ENCODE measurements at places on chromosomes 5 and 9.

DNA sequence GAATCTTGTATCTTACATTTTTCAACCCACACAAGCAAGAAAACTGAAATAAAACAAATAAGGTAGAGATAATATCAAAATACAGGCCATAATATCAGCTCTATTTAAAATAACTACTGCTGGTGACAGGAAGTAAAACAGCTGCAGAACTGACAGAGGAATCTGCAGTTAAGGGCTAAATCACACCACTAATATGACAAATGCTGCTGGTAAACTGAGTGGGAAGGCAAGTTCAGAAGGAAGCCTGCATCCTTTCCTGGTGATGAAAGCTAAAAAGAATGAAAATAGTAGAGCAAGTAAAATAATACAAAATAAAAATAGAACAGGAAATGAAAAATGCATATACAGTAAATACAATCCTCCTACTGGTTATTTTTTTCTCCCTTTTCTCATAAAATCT, 1293.7 kb upstream of the C9orf72 start:
- no peak for DNase-seq

- DNase-seq = no peak
Observed at GRCh38 chr9:108874058-108874788, 12.2 kb downstream of the ACTL7A start.

DNA sequence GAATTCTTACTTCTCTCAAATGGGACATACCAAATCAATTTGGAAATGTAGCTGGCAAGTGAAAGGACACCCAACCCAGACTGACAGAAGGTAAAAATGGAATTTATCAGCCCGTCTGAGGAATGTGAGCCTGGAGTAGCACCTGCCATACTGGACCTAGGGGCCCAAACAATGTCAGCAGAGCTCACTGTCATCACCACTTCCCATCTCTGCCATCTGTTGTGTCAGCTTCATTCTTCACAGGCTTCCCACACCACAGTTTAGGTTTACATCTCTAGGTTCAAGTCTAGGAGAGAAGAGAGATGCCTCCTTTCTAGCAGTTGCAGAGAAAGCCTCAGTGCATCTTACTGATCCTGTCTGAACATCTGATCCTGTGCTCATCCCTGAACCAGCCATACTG, 222.4 kb downstream of the DOCK8 start:
- DNase-seq = no peak

DNA sequence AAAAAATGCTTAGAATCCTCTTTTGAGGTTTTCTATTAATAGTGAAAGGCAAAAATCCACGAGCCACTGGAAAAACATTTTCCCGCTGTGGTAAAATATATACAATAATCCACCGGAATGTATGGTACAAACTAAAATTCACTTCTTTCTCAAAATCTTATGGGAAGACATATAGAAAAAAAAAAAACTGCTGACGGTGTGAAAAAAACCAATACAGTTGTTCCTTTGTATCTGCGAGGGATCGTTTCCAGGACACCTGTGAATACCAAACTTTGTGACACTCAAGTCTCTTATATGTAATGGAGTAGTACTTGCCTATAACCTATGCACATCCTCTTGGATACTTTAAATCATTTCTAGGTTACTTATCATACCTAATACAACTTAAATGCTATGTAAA, 13.3 kb downstream of the DIRAS2 start:
- no peak for DNase-seq

- no peak for DNase-seq
Observed at GRCh38 chr5:174376056-174376455, 330.6 kb downstream of the NSG2 start.

- no peak for DNase-seq
Observed at GRCh38 chr5:1763548-1763911, 36.1 kb downstream of the MRPL36 start.

DNA sequence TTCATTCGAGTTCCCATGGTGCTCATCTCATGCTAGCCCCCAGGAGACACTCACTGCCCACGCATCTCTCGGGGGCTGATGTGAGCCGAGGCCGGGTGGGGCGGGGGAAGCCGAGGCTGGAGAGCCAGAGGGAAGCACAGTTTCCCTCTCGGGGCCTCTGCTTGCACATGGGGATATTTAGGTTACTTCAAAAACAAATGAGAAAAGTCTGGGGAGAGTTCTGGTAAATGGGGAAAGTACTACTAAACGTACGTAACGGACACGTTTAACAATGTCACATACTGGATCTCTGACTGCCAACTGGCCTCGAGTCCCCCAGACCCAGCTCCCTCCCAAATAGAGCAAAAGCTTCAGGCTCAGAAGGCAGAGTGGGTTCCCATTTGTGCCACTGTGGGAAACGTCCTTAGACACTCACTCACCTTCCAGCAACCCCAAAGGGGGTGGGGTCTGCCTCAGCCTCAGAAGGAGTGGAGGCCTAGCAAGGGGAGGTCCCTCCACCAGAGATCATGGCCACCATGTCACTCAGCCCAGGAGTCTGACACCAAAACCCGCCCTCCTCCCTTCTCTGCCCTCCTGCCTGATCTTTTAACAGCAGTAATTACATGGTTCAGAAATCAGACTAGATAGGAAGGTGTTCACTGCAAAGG, 33.8 kb upstream of the NTNG2 start:
- no peak for DNase-seq

GRCh38 chr5:77066184-77066583, 20.9 kb downstream of the ZBED3 start:
- no peak for DNase-seq

DNA sequence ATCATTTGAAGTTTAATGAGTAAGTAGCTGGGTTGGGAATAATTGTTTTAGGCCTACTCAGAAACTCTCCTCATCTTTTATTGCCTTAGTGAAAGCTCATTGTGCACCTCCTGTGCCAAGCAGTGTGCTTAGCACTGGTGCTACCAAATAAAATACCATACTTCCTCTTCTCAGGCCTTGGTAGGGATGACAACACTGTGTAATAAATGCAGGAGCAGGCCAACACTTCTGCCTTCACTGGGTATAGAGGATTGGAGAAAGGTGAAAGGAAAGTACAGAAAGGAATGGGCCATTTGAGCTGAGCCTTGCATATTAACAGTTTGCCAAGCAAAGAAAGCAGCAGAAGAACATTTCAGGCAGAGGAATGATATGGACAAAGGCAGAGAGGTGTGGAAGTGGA, 285.7 kb downstream of the NR3C1 start:
- DNase-seq = no peak

DNA sequence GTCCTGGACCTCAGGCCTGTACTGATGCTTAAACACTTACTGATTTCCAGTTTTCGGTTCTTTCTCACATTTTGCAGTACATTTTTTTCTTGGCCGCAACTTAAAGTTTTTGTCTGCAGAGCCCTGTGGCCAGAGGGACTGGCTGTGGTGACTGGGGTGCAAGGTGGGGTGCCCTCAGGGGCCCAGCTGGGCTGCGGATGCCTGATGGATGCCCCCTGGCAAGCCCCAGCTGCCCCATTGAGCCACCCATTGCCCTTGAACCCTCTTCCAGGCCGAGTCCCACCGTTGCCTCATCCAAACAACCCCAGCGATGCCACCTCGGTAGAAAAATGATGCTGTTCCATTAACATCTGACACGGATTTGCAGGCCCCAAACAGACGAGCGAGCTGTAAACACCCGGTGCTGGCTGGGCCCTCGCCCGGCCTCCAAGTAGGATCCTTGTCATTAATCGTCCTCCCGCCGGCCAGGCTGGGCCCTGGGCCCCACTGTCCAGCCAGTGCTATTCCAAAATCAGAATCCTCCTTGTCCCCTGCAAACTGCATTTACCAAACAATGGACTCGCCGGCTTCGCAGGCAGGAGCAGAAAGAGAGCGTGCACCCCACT, 107.9 kb downstream of the PHF2 start:
- no peak for DNase-seq

DNA sequence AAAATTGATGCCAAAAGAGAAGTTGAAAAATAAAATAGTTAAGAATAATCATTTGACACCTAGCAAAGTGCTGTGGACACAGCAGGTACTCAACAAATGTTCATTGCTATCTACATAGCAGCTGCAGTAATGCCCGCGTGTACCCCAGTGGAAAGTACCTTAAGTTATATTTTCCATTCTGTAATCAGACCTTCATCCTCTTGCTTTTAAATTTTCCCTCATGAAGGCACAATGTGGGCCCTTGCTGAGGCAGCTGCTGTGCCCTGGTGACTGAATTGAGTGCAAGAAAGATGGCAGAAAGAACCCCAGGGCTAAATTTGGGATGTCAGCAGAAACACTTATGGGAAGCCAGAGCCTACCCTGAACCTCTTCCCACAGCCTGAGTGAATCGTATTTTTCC, 65.9 kb downstream of the CYFIP2 start:
- no peak for DNase-seq

GRCh38 chr9:113953531-113953930, 77.4 kb downstream of the ZNF618 start:
- no peak for DNase-seq

DNA sequence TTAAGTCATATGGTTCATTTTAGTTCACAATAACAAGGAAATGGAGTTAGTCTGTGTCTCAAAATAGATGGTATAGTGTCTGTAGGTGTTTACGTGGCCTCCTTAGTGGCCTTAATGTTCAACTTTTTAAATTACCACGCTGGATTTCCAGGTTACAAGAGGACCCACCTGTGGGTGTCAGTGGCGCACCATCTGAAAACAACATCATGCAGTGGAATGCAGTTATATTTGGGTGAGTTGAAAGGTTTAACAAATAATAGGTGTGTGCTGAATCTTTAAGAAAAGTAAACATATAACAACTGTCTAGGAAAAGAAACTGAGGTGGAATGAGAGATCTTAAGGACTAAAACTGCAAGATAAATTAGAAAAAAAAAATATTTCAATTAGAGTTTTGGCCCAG, 2.9 kb downstream of the UBE2B start:
- DNase-seq = no peak

DNA sequence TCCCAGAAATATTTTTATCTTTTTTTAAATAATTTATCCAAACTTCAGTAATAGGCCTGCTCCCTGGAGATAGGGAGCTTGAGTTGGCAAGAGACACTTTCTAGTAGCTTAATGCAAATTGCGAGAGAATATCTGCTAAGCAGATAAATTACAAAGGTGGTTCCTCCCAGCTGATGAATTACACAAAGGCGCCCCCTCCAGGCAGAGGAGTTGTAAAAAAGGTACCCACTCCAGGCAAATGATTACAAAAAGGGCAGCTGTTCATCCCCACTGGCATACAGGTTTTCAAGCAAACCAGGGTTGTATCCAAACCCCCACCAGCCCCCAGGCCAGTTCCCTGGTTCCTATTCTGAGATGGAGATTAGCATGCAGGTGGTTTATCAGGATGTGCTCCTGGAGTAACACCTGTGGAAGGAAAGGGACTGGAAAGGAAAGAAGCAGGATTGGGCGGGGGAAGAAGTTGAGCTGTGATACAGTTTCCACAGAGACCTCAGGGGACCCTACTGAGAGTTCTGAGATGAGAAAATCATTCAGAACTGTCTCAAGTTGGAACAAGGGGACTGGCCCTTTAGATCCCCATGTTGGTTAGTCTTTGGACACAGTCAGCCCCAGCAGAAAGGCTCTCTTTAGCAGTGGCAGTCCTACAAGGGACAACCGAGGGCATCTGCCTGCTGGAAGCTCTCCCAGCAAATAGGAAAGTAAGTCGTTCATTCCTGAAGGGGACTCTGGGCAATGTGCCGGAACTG, 25.5 kb downstream of the ESM1 start:
- no peak for DNase-seq

DNA sequence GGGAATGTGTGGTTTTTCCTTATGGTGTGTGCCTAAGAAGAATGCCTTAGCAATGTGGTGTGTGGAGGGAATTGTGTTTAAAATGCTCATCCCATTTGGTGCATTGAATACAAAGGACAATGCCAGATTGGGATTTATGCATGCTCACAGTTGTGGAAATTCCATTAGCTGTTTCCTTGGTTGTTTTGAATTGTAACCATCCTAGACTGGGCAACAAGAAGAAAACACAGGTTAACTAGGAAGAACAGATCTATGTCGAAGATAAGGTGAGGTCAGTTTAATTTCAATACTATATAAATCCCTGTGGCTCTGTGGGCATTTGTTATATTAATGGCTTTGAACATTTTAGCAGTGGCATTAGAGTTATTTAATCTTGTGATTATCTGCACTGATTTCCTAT, 266.8 kb downstream of the MAT2B start:
- DNase-seq = no peak

- DNase-seq = no peak
Observed at GRCh38 chr9:15220658-15221318, 86.2 kb downstream of the TTC39B start.

DNA sequence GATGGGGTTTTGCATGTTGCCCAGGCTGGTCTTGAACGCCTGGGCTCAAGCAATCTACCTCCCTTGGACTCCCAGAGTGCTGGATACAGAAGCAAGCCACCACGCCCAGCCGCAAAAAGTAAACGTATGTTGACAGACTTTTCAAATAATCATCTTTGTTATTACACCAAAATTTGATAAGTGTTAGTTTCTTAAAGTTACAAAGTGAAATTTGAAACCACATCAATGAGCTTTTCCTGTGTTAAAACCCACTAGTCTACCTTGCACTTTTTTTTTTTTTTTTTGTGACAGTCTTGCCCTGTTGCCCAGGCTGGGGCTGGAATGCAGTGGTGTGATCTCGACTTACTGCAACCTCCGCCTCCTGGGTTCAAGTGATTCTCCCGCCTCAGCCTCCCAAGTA, 29.9 kb downstream of the SPACA9 start:
- DNase-seq = peak; percentile 14

DNA sequence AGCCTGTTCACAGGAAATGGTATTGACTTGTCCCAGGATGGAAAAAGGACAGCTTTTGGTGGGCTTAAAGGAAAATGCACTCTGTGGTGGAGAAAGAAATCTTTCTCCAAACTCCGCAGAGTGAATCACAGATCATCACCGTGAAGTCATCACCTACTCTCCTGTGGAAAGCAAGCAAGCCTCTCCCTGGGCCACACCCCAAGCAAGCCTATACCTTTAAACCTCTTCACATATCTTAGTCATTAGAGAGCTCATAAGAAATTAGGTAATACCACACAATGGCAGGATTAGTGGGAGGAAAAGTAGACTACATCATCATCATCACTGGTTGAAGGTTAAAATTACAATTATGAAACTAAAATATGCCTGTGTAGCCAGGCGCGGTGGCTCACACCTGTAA, 23.2 kb downstream of the TLE1 start:
- DNase-seq = no peak

- DNase-seq = no peak
Observed at GRCh38 chr5:91065496-91065895, 317.6 kb downstream of the ARRDC3 start.

DNA sequence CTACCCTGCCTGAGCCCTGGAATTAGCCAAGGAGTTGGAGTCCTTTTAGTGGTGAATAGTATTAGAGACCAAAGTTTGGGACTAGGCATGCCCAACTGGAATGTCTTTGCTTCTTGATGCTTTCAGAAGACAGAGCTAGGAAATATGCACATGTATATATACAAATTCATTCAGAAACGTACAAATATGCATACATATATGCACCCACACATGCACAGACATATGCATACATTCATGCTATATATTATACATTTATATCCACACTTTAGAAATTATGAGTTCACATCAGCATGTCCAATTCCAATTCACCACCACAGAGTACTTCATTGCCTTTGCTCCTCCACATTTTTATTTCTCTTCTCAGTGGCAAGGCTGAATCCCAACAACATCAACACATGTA, 398.3 kb upstream of the MPDZ start:
- DNase-seq = no peak

Measured in T-helper 22 cell (primary cell).